PC-3 (cell line): ENCODE measurements at places on chromosomes 5 and 9. TPM values are rescaled to one million over a fixed set of nuclear protein-coding genes. Genes with fewer than 3 reads are reported as not detected.

Gene CCL19
- not detected in 2 replicates for total RNA-seq

Gene BAG1
- 103 and 132 TPM in 2 replicates for total RNA-seq

DNA sequence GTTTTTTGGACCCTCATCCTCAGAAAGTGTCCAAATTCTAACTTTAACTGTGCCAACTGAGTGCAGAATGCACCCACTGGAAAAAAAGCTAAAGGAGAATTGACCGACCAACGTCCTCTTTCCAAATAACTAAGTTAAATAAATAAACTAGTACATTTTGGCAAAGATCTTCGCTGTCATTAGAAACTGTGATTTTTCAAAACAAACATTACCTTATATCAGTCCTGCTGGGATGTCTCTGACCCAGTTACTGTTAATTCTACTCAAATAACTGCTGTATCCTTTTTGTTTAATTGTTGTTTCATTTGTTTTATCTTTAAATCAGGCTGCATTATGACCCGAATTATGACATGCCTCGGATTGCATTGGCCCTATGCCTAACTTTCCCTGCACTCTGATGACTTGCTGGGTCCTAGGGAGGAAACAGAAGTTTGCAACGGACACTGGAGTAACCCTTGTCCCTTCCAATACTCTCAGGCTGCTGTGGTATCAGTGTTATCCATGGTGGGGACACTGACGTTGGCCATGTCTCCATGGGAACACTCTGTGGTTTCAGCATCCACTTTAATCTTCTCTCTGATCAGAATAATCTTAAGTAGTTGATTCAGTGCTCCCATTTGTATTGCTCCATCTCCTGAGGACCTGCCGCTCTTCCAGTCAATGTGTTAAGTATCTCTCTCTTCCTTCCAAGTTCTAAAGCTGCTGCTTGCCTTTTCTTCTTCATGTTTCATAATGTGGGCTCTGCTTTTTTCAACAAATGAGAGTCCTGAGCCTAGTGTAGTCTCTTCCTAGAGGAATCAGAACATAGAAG, 11.1 kb upstream of the IFNA5 start:
- no peak for DNase-seq

Gene TPRN
- total RNA-seq: 11.3 and 14.7 TPM in 2 replicates

Gene TMEM174
- total RNA-seq: not detected in 2 replicates

GRCh38 chr5:5341531-5342292, 80.8 kb upstream of the ICE1 start:
- DNase-seq: peak; percentile 45

GRCh38 chr5:176550275-176550831, 1.2 kb downstream of the CDHR2 start:
- DNase-seq: no peak

DNA sequence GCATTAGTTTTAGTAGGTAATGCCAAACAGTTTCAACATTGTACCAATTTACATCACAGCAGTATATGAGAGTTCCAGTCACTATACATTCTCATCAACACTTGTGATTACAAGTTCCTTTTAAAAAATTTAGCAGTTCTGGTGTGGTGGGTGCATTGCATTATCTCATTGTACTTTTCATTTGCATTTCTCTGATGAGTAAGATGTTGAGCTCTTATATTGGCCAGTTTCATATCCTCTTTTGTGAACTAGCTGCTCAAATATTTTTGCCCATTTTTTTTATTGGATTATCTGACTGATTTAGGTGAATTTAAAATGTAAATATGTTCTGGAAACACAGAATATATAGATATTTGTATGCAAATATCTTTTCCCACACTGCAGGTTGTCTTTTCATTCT, 160.9 kb upstream of the NR3C1 start:
- DNase-seq: no peak

- no peak for DNase-seq
Observed at GRCh38 chr9:136744773-136745172, 2.0 kb upstream of the LCN10 start.

- no peak for DNase-seq
Observed at GRCh38 chr9:38024036-38024681, 44.9 kb downstream of the SHB start.

Gene RANBP3L
- total RNA-seq: not detected in 2 replicates

DNA sequence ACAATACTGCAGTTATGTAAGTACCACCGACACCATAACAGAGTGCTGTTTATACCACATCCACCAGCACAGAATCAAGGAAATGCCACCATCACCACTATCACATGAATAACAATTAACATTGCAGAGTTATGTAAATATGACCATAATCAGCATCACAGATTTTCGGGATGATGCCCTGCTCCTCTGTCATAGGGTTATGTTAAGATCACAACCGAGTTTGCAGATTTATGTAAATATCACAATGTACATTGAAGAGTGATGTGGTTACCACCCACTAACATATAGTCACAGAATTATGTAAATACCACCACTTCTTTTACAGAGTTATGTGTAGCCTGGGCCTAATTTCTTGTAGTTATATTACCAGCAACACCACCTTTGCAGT, 61.8 kb downstream of the SHC3 start:
- no peak for DNase-seq

Gene FOXD4L6
- not detected in 2 replicates for total RNA-seq

Gene TMOD1
- not detected in 2 replicates for total RNA-seq

- no peak for DNase-seq
Observed at GRCh38 chr9:136662326-136662655, 425 bp upstream of the EGFL7 start.

Gene PDLIM7
- 159 and 195 TPM in 2 replicates for total RNA-seq

DNA sequence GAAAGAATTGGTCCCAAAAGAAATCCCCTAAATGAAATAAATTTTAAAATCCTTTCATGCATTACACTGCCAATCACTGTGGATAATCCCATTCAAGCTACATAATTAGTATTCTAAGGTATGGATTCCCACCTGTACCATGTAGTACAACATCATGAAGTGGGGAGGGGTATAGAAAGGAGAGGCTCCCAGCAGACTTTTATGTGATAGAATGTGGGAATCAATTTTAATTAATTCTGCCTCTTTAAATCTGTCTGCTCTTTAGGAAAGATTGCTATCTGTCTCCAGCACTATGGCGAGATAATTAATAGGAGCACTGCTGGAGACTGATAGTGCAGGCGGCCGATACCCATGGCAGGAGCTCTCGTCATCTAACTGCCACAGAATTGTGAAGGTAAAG, 95.4 kb downstream of the CDH12 start:
- no peak for DNase-seq

DNA sequence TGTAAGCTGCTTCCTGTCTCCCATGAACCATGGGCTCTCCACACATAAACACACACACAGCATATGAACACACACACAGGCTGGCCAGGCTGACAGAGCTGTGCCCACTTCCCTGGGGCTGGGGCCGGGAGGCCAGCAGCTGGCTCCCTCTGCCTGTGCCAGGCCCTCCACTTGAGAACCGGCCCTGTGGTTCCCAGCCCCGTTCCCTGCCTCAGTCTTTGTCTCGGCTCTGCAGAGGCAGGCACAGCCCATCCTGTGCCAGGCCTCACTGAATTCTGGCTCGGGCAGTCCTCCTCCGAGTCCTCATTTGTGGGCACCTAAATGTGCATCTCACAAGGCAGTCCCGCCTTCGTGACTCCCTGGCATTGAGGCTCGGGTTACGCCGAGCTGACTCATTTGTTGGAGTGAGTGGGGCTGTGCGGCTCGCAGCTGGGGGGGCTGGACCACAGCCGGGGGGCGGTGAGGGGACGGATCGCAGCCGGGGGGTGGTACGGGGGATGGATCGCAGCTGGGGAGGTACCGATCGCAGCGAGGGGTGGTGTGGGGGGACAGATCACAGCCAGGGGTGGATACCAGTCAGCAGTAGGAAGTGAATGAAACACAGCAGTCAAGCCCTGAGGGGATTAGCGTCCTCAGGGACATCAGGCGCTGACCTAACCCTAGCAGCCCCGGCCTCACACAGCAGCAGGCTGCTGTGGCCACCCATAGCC, 72.3 kb downstream of the PSMB7 start:
- DNase-seq: peak; percentile 87

DNA sequence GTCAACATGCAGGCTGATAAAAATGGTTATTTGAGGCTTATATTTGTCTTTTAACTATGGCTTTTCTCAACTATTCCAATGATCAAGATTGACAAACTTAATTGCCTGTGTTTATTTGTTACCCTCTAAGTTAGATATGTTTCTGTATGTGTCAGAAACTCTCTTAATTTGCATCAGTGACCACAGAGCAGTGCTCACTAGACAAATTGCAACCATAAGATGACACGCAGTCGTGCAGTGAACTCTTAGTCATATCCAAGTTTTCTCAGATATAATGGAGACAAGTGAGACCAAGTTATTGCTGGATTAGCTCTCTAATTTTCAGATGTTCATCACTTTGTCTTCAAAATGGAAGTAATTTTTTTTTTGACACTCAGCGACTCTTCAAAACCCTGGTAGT, 342.2 kb upstream of the RFX3 start:
- no peak for DNase-seq

Gene PCDHB2
- 13.8 and 15.0 TPM in 2 replicates for total RNA-seq

- DNase-seq: peak; percentile 33
Observed at GRCh38 chr9:90915693-90916092, 114.1 kb downstream of the SYK start.

DNA sequence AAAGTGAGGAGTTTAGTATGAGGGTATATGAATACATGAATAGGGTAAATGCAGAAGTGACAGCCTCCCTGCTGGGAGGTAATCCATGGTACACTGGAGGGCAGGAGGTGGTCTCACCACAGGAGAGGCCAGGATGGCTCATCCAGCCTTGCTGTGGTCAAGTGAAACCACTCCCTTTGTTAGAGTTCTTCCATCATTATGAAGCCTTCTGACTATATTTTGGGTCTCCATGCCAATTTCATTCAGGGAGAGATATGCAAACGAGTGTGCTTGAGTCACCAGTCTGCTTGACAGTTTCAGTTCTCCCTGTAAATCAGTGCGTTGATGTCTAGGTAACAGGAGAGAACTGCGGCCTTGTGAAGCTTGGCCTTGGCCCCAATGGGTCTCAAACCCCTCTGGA, 16.4 kb downstream of the PPP3R2 start:
- no peak for DNase-seq

DNA sequence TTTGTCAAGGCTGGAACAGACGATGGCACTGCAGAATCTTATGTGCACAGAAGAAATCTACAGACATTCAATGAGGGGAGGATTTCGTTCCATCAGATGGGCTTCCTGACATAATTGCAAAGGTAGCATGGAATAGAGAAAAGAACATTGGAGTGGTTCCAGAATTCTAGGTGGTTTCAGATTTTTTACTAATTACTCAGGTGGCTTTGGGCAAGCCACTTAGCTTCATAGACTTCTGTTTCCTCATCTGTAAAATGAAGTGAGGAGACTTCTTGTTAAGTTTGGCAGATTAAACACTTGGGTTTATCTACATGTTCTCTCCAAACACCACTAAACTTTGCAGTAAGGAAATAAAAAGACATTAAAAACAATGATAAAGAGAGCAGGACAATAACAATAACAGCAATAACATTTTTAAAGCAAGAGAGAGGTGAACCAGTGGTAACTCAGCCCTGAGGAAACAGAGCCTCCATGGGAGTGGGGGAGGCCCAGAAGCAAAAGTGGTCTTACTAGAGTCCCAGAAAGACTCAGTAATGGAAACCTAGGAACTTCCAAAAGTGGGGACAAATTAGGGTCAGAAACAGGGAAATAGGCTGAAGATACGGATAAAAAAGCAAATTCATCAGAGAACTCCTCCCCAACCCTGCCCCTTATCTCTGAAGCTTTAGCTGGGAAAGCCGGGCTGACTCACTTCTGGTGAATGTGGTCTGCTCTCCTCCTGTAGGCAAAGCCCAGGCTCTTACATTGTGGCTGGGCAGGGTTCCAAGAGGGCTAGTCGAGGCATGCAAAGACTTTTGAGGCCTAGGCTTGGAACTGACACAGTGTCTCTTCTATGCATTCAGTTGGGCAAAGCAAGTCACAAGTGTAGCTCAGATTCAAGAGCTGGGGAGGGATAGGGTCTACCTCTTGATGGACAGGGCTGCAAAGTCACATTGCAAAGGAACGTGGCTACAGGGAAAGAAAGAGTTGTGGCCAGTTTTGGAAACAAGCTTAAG, 11.8 kb upstream of the ACTBL2 start:
- peak; percentile 86 for DNase-seq

Gene PCDHB9
- 0.23 and 0.73 TPM in 2 replicates for total RNA-seq

Gene GEMIN5
- 19.8 and 28.2 TPM in 2 replicates for total RNA-seq

DNA sequence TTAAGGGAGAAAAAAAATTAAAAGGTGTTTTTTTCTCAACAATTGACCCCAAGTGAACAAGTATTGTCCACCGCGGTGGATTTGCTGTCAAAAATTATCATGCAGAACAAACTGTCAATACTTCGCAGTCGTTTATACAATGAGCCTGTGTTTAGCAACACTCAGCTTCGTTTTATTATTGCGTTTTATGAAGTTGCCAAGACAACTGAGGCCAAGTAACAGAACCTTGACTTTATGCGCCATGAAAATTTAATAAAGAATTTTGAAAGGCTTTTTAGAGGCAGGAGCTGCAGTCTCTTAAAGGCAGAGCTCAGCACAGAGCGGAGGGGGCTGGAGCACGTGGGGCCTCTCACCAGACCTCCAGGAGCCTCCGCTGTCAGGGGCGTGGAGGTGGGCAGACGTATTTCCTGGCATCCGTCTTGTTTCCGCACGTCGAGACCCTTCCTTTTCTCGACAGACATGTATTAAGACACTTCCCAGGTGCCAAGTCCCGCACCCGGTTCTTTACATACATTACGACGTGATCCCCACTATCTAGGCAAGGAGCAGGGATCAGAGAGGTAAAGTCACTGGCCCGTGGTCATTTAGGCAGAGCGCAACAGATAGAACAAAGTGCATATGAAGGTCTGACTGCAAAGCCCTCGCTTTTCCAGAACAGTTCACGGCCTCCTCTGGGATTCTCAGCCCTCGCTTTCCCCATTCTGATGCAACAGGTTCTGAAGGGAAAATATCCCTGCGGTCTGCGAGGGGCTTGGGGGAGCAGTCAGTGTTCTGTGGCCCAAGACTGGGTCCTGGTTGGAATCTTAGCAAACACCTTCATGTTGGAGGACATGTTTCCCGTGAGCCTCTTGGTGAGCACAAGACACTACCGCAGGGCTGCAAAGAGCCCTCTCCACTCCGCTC, 164.4 kb downstream of the DAB2IP start:
- no peak for DNase-seq

DNA sequence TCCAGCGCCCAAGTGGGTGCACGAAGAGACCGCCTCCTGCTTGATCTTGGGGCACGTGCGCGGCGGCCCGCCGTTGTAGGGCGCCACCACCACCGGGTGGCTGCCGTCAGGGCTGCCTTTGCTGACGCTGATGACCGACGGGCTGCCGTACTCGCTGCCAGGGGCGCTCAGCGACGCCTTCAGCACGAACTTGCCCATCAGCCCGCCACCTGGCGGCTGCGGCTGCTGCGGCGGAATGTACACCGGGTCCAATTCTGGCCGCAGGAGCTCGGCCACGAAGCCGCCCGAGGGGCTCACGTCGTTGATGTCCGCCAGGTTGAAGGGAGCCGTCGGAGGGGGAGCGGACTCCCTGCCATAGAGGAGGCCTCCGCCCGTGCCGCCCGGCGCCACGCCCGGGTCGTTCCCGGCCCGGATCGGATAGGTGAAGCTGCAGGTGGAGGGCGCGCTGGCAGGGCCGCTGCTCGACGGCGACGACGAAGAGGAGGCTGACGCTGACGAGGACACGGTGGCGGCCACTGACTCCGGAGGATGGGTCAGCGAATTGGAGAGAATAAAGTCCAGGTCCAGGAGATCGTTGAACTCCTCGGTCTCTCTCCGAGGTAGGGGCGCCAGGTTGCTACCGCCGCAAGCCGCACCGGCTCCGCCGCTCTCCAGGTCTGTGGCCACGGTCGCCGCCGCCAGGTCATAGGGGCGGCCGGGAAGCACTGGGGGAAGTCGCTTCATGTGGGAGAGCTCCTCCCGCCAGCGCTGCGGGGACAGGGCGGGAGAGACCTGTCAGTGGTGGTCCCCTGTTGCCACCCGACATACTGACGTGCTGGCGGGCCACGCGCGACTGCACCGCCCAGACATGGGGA, 1.8 kb downstream of the KLF4 start:
- peak; percentile 79 for DNase-seq
